ENCODE measurements at places on chromosomes 3 and 15. TPM values are rescaled to one million over a fixed set of nuclear protein-coding genes. Genes with fewer than 3 reads are reported as not detected.
A peak's percentile ranks its signal among the peaks of the same experiment; 100 is the strongest.

DNA sequence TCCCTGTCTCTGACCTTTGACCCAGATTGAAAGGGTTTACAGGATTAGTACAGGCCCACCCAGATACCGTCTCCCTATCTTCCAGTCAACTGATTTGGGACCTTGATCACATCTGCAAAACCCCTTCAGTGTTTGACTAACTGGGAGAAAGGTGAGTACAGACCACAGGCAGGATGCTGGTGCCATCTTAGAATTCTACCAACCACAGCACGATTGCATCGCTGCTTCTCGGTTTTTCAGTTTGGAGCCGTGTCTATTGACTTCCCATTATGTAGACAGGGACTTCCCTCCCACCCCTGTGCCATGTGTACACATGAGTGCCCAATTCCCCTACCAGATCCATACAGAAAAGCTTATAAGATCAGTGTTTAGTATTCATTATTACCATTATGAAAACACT lies 6.6 kb upstream of the KLF13 start:
- no peak for DNase-seq

DNA sequence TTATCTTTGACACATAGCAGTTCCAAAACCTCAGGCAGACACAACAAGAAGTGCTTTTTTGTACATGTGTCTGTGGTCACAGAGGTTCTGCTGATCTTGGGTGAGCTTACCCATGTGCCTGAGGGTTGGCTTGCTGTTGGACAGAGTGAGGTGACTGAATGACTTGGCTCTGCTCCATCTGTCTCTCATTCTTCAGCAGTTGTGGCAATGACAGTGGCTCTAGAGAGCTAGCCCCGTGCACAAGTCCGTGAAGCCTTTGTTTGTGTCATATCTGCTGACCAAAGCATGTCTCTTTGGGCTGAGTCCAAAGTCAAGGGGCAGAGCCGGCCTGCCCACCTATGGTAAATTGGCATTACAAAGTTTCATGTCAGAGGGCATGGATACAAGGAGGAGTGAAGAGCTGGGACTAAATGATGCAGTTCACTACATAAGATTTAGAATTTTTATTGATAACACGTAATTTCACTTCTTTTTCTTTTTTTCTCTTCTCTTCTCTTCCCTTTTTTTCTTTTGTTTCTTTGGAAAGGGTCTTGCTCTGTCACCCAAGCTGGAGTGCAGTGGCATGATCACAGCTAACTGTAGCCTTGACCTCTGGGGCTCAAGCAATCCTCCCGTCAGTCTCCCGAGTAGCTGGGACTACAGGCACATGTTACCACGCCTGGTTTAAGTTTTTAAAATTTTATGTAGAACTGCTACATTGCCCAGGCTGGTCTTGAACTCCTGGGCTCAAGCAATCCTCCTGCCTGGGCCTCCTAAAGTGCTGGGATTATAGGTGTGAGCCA lies 77.9 kb downstream of the ITPR1 start:
- DNase-seq, result no peak

- DNase-seq, result no peak
Measured at GRCh38 chr3:122777563-122777962, 16.1 kb downstream of the HSPBAP1 start.

DNA sequence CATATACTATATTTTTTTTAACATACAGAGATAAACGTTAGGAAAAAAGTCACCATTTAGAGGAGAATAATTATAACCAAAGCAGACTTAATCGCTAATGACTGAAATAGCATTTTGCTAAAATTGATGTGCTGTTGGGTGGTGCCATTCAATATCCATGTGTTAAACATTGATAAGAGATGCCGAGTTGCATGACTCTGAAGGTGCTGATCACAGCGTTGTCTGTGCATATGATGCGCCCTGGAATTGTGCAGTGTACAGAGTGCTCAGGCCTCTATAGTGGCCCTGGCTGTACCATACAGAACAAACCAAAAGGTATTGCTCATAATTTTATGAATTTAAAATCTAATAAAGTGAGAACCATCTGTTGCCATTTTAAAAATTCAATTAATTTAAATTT lies 168.3 kb downstream of the MEIS2 start:
- no peak for DNase-seq

DNA sequence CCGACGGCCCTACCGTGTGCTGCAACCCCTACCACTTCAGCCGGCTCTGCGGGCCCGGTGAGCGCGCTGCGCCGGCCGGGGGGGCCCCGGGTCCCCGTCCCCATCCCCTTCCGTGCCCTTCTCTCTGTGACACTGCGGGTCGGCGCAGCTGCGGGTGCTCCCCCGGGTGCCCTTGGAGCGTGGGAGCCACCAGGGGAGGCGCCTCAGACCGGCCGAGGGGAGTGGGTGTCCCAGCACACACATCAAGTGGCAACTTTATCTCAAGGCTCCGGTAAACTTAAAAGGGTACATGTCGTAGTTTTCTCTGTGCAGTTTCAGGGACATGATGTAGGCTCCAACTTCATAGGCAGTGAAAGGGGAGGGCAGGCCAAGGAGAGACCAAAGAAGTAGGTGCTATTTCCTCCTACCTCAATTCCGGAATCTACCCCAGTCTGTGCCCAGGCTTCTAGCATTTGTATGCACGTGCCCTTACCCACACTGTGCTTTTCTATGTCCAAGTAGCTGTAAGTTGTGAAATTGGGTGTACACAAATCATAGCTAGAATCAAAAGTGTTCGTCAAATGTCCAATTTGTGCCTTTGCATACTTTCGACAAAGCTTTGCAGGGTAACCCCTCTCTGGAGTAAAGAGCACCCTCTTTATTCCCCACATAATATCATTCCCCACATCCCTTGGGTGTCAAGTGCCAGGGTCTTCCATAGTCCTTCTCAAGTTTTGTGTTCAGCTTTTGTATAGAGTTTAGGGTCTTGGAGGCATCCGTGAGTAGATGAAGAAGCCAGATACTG lies 2.2 kb downstream of the SMAD6 start:
- no peak for DNase-seq

DNA sequence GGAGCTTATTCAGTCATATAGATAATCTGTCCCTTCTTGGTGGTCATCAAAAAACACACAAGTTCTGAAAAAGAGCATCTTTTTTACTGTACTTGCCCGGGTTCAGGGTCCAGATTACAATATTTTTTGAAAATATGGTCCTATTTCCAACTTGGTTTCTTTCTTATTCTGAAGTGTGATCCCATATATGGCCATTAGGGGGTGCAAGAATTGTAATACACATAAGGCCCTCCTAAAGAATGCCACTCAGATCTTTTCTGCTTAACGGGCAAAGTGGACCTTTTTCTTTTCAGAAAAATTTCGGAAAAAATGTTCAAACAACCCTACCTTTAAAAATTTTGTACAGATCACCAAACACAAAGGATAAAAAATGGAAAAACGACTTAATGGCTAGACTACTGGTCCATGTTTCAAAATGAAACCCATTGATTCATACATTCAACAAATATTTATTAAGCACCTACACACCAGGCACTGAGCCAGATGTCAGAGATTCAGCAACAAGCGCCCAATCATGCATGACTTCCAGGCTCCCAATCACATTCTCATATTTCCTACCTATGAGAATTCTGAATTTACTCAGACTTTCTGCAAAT lies 102.0 kb upstream of the MYRIP start:
- peak; percentile 39 for DNase-seq

The CCDC39 gene
- polyA plus RNA-seq, result 9.8 TPM

DNA sequence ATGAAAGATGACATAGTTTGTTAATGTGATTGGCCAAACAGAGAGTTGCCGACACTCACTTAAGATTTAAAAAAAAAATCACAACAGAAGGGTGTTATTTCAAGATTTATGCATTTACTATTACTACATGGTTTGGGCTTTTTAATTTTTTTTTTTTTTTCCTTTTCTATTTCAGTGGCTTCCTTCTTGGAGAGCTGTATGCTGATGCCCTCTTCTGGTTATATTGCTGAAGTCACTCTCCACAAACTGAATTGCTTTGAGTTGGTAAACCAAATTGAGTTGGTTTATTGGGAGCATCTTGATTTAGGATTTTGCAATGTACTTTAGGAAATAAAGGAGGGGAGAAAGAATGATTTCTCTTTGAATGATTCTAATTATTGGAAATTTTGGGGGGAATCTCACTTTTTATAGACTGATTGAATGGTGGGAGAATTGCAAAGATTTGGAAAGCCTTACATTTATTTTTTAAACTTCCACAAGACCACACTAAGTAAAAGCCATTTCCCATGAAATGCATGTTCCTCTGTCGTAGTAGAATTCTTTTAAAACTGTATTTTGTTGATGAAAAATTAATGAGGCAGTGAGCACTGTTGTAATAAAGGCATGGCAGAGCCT lies 186.6 kb upstream of the FEZF2 start:
- DNase-seq, result no peak

- no peak for DNase-seq
Measured at GRCh38 chr3:22632536-22632935, 570.6 kb upstream of the UBE2E2 start.

- no peak for DNase-seq
Measured at GRCh38 chr3:52086976-52087663, 30.7 kb upstream of the DUSP7 start.

DNA sequence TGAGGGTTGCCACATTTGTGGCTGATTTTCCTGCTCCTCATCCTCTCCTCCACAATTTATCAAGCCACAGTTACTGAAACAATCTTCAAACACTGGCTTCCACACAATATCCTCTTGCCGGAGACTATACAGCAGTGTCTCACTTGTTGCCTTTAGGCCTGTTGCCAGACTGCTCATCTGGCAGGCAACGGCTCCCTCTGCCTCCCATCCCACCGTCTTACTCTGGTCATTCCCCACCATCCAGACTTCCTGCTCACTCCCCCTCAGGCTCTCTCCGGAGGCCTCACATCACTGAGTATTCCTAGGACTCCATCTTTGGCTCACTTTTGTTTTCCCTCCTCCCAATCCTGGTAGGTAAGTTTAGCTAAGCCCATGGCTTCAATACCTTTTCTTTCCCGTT lies 301.9 kb downstream of the IL20RB start:
- no peak for DNase-seq

- no peak for DNase-seq
Measured at GRCh38 chr15:42863572-42864239, 56.9 kb downstream of the TTBK2 start.

GRCh38 chr15:48500595-48500994 lies 144.9 kb downstream of the FBN1 start:
- no peak for DNase-seq

The IDH3A gene
- 62.4 TPM for polyA plus RNA-seq

The SKOR1 gene
- polyA plus RNA-seq, result 0.70 TPM

- DNase-seq, result no peak
Measured at GRCh38 chr3:160196511-160197104, 28.6 kb upstream of the C3orf80 start.

DNA sequence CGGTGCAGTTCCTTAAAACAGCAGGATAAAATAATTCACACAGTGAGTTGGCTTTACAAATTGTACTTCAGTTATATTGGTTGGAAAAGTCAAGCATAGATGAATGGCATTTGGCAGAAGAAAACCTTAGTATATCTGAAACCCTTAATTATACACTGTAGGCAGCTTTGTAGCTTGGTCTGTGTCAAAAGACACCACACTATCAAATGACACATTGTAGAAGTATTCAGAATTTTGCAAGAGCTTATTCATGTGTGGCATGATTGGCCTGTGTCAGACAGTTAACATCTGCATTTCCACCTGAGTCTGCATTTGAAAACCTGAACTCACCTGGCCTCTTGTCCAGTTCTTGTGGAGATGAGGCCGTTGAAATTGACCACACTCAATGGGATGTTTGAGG lies 13.8 kb downstream of the TMEM266 start:
- no peak for DNase-seq

The CCDC33 gene
- 9.0 TPM for polyA plus RNA-seq

The CDCP1 gene
- 1.2 TPM for polyA plus RNA-seq

GRCh38 chr3:173770011-173770410 lies 372.5 kb downstream of the NLGN1 start:
- DNase-seq, result no peak

GRCh38 chr3:138921316-138922292 lies 25.3 kb downstream of the FOXL2 start:
- no peak for DNase-seq

GRCh38 chr3:186151077-186151971 lies 42.4 kb upstream of the ETV5 start:
- DNase-seq, result no peak

The SPTSSB gene
- 4.7 TPM for polyA plus RNA-seq
